Renal cortex interstitium (tissue), 15 donors: ENCODE measurements at places on chromosomes 11 and 22.

GRCh38 chr22:37330200-37331033 is 48.1 kb downstream of the CYTH4 start:
- DNase-seq: peak; percentile 76

- no peak for DNase-seq
Observed at GRCh38 chr22:17191163-17191784, 28.0 kb downstream of the ADA2 start.

GRCh38 chr11:97739932-97740800 is 1280.6 kb upstream of the CNTN5 start:
- DNase-seq: peak; percentile 49

DNA sequence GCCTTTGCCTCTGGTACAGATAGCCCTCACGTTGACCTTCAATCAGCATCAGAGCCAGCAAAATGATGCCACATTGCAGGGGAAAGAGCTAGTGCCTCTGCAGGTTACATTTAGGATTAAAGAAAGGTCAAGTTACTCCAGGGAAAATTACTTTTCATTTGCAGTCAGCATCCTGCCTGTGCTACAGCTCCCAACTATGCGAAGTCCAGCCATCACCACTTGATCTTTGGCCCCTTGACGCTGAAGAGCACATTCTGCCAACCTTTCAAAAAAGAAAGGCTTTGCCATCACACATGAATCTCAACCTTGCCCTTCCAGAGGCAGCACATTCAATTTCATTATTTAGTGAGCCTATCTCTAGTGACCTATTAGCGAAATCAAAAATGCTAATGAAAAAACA is 11.3 kb downstream of the FJX1 start:
- DNase-seq: no peak

DNA sequence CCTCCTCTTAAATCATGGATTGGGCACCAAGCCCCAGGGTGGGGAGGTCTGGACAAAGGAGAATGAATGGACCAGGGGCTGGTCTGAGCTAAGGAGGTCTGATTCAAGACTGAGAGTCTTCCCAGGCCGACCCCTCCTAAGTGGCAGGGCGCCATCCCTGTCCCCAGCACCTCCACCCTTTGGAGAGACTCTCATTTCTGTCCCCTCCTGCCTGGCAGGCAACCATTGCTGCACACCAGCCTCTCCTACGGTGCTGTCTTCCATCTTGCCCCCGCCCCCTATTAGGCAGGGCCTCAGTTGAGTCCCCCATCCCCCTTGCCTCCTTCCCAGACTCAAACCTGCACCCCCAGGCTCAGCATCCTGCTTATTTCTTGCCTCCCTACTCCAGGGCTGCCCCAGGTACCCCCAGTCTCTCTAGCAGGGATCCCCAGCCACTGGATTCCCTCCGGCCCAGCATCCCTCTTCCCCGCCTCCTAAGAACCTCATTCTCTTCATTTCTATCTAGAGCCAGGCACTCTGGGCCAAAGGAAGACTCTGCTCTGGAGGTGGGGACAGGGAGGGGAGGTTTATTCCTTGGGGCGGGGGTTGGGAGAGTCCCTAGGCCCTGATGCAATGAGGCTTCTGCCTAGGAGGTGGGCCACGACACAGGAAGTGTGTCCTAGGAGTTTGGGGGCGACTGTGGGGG is 1.7 kb upstream of the RCOR2 start:
- no peak for DNase-seq

DNA sequence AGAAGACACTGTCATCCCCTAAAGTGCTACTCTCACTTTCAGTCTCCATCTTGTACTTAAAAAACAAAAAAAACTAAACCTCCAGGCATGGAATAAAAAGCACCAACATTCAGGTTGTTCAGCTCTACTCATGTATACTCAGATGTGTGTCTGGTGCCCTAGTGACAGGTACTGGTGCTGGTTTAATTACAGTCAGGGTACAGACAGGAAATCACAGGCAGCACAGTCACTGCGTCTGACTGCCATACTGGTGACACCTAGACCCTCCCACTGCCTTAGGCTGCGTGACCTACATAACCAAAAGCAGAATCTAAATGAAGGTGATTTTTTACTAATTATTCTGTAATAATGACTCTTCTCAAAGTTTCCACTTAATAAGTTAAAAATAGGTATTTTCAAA is at the start of gene ARHGAP32:
Gene ARHGAP32, minus strand, starts transcription at position 176 of the 400 bp plus-strand sequence. Its CDS starts 127 bp downstream, at position 49.
- DNase-seq: no peak

DNA sequence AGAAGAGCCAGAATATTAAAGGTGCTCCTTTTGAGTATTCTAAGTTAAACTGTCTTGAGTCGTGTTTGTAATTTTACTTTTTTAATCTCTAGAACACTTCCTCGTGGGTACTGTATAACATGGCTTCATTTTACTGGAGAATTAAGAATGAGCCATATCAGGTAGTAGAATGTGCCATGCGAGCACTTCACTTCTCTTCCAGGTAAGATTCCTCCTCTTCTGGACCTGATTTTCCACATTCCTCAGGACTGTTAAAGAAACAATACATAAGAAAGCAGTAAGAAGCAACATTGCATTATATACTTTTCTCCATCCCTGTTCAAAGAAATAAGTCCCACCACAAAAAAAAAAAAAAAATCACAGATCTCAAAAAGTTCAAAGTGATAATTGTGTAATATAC is 37.9 kb downstream of the TTC17 start:
- no peak for DNase-seq

GRCh38 chr11:31973172-31973571 is 117.7 kb upstream of the RCN1 start:
- DNase-seq: no peak

GRCh38 chr22:37146507-37147180 is 3.1 kb downstream of the IL2RB start:
- DNase-seq: no peak

DNA sequence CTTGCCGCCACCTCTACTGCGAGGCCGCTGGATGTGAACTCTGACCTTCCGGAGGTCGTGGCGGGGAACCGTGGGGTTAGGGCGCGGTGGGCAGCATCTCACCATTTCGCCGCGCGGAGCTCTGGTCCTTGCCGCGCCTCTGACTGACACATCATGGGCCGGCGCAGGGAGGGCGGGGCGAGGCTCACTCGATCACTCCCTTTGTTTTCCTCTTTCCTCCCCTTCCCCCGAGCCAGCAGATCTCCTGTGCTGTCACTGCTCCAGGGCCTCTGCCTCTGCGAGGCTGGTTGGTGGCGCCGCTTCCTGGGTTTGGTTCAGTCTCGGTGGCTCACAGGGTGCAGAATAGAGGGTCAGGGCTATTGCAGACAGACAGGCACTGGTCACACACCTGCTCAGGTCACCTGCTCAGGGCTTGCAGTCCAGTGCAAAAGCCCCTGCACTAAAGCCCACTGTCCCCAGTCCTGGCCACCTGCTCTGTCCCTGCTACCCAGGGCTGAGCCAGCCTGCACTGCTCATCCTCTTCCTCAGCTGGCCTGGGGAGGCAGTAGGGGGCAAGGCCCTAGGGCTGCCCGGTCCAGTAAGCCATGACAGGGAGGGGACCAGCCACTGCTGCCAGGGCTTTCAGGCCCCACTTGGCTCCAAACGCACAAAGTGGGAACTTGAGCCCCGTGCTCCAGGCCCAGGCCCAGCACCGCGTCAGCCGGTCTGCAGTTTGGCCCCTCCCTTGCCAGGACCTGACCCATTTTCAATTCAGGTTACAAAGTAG is 36.2 kb downstream of the PISD start:
- DNase-seq: no peak
